ENCODE measurements at places on chromosomes 12 and 14.
A peak's percentile ranks its signal among the peaks of the same experiment; 100 is the strongest.

DNA sequence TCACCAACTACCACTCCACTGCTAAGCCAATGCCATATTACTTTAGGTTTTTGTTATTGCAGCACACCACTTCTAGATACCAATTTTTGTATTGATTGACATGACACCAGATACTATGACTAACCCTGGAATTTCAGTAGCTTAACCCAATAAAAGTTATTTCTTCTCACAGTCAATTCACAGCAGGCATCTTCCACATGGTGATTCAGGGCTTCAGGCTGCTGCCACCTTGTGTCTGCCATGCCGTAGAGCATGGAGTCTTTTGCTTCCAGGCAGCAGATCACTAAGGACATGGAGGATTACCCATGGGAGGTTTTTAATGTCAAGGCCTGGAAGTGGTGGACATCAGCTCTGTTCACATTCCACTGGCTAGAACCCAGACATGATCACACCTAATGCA lies 56.4 kb upstream of the LTA4H start:
- no peak for DNase-seq

DNA sequence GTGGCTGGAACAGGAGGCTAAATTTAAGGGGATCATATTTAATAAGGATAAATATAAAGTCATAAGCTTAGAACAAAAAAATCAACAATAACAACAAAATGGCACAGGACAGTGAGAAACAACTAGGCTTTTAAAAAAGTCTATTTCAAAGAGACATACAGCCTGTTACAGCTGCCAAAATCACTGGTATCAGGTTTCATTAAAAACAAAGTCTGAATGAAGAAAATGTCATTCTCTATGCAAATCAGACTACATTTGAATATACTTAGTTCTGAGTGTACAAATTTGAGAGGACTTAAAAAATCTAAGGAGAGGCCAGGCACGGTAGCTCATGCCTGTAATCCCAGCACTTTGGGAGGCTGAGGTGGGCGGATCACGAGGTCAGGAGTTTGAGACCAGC lies 44.0 kb downstream of the TFCP2 start:
- DNase-seq: no peak

- DNase-seq: no peak
These were observed 61.4 kb downstream of the LMNTD1 start for GRCh38 chr12:25491396-25492325.

- DNase-seq: no peak
These were observed 236.3 kb downstream of the GALC start for GRCh38 chr14:87756661-87757060.

GRCh38 chr12:857611-858010 lies 91.9 kb downstream of the RAD52 start:
- DNase-seq: peak; percentile 65

DNA sequence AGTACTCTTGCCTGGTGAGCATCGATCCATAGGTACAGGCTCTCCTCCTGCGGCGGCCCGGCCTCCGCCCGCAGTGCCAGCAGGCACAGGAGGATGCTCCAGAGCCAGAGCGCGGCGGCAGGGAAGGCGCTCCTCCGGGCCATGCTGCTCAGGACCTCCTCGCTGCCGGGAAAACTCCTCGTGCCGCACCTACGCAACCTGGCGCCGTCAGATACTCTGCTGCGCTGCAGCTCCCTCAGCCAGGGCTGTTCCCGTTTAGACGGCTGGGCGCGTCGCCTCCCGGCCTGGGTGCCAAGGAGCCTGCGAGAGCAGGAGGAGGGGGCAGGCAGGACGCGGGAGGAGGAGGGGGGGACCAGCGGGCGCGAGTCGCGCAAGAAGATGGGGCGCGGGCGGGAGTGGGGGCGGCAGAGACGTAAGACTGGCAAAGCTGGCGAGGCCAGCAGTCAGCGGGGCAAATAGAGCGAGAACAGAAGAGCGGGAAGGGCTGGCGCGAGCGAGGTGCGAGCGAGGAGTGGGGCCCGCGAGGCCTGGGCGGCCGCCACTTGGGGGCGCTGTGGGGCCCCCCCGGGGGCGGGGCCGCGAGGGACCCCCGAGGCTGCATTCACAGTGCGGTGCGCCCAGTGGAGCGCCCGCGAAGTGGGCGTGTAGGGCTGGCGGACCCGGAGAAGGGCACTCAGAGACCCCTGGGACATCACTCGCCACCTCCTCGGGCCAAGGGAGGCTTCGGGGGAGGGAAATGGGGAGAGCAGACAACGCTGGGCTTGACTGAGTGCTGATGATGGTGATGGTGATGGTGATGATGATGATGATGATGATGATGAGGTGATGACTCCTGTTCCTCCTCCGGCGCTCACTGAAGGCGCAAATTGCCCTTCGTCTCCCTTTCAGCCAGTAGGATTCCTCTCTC lies at the start of gene WIF1:
TSS of gene WIF1 (minus strand) at position 257 of the 907 bp plus-strand sequence. CDS start at position 143, 114 bp downstream.
- DNase-seq: peak; percentile 6

DNA sequence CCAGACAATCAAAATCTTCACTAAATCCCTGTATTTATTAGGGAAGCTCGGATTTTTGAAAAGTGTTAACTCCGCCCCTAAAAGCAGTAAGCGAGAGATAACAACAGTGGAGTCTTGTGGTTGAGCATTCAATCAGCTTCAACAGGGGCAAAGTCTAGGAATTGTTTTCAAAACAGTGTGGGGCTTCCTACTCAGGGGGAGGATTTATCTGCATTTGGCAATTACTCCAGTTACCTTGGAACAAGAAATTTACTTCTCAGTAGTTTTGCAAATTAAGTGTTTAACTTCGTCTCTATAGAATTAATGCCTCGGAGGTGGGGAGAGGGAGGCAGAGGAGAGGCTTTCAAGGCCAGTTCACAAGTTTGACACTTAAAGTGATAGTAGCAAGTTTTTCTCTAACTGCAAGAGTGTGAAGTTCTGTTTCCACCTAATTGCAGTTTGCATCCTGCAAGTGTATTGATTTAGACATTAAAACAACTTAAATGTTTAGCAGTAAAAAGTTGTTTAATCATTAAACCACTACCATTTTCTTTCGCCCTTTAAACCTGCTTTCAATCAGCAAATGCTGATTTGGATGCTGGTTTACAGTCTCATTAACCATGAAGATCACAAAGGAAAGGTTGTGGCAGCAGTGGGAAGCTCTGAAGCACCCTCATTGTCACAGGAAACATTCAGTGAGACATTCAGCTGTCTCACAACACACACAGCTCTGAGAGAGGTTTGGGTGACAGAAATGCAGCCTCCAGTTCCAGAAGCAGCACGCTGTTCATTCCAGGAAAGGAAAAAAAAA lies 102.0 kb downstream of the HMGA2 start:
- DNase-seq: no peak

- no peak for DNase-seq
These were observed 70.3 kb downstream of the TBX5 start for GRCh38 chr12:114335607-114336006.

- DNase-seq: no peak
These were observed 178.3 kb downstream of the NAV3 start for GRCh38 chr12:78009031-78009430.

- DNase-seq: no peak
These were observed 109.5 kb downstream of the LGMN start for GRCh38 chr14:92638904-92639303.

DNA sequence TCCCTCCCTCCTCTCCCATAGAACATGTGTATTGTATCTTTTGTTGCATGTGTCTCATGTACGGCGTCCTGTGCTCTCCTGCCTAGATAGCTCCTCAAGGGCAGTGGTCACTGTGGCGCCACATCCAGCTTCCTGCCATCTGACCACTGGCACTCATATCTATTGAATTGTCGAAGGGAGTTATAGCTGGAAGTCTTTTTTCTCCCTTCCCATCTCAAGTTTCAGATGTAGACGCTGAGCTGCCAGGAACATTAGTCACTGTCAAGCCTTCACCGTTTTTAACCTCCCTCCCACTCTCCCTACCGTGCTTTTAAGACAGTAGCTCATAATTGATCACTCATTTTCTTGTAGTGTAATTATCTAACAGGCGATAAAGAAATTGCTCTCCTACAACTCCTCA lies 33.0 kb downstream of the MTHFD1 start:
- peak; percentile 65 for DNase-seq

DNA sequence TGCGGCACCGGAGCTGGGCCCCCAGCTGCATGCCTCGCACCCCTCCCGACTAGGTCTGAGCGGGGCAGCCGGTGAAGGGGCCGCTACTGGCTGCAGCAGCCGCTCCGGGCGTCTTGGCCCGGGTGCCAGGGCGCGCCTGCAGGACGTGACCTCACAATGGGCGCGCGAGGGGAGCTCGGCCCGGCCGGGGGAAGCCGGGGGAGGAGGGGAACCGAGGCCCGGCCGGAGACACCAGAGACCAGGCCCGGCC lies 353 bp downstream of the BAG5 start:
- DNase-seq: no peak

DNA sequence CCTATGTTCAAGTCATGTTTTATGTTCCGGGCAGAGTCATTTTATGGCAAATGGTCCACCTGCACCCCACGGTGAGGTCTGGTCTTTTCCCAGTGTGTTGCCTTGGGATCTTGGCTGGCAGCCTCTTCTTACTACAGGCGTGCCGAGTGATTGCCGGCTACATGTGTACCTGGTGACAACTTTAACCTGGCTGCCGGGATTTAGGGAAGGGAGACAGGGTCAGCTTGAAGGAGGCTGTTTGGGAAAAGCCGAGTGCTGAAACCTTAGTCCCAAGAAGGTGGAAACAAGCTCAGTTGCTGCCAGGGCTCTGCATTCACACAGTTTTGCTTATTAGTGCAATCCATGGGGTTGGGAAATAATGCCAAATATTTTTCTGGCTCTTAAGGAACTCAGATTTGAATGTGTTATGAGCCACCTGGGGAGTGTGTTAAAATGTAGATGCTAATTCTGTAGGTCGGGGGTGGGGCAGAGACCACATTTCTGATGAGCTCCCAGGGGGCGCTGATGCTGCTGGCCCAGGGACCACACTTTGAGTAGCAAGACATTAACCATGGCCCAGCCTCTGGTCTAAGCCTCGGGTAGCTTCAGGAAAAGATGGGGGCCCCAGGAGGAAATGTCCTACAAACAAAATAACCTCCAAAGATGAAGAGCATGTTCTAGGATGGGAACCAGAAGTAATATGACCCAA lies 179.6 kb downstream of the TBX5 start:
- no peak for DNase-seq

DNA sequence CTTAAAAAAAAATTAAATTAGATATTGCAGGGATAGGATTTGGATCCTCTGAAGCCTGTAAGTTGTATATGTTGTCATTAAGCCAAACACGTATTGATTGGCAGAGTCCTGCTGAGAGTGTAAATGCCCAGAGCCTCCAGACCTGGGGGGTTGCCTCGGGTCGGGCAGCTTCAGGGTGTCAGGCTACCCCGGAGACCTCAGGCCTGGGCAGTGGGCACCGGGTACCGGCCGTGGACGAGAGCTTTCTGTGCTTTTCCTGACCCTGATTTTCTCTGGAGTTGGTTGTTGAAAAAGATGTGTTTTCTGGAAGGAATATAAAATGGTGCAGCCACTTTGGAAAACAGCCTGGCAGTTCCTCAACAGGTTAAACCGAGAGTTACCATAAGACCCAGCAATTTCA lies 96.1 kb downstream of the DNAH10 start:
- DNase-seq: no peak

- no peak for DNase-seq
These were observed 58.0 kb downstream of the EEA1 start for GRCh38 chr12:92871116-92871515.

- no peak for DNase-seq
These were observed 52.6 kb downstream of the SLCO1B3 start for GRCh38 chr12:20863056-20863455.

- DNase-seq: peak; percentile 74
These were observed 243.7 kb upstream of the RGS6 start for GRCh38 chr14:71688576-71688975.

DNA sequence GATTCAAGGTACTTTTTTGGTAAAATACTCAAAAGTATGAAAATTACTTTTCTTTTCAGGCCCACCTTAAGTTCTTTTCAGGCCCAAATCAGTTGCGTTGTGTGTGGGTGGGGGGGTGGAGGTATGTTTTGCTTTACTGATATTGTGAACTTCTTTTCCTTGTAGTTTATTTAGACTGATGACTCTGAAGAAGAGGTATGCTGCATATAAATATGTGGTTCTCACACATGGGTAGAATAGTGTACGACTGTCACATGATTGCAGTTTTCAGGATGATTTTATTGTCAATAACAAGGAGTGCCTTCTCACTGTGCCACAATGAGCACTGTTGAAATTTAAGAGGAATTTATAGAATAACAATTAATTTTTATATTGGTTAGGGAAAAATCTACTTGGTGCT lies 166.6 kb upstream of the ATP2B1 start:
- DNase-seq: no peak

DNA sequence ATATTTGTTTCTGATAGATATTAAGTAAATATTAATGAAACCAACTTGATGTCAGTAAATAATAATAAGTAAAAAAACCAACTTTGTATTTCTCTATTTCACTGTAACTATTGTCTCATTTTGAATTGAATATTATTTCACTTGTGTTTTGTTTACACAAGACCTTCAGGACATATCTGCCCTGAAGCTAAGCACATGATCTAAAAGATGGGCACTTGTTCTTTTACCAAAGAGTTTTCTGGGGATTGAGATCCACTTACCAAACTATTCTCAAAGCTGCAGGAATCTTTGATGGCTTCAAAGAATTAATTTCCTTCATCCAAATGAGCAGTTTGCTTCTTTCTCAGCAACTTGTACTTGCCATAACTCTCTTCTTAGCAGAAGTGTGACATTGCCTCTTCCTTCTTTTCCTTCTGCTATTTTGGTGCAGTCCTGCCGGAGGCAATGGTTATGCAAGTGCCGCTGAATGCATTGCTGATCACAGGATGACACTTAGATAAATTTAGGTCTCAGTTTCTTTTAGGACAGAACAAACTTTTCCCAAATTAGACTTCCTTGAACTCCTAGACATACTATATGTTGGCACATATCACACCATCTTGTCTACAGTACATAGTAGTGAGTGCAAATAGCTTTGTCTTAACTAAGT lies 9.2 kb downstream of the FAR2 start:
- DNase-seq: no peak

- no peak for DNase-seq
These were observed 1277.0 kb downstream of the TMEM121 start for GRCh38 chr14:106803379-106803778.

GRCh38 chr12:120455302-120455701 lies 9.1 kb downstream of the GATC start:
- no peak for DNase-seq

- peak; percentile 33 for DNase-seq
These were observed 471.7 kb upstream of the SYT1 start for GRCh38 chr12:78392918-78393317.

- DNase-seq: no peak
These were observed 1.2 kb downstream of the HOXC10 start for GRCh38 chr12:53985994-53986685.

GRCh38 chr14:67442139-67442906 lies 30.4 kb upstream of the PLEK2 start:
- no peak for DNase-seq

GRCh38 chr12:109597795-109598427 lies 24.3 kb downstream of the MVK start:
- peak; percentile 78 for DNase-seq

GRCh38 chr14:104227806-104228205 lies 89.4 kb downstream of the KIF26A start:
- no peak for DNase-seq

- no peak for DNase-seq
These were observed 1.7 kb downstream of the ABCD2 start for GRCh38 chr12:39617887-39618286.

- DNase-seq: no peak
These were observed 148.6 kb upstream of the VASH1 start for GRCh38 chr14:76612654-76613053.

GRCh38 chr12:45076417-45077026 lies 25.6 kb upstream of the DBX2 start:
- DNase-seq: no peak
